Activated CD4-positive, alpha-beta T cell treated with anti-CD3 and anti-CD28 coated beads, Interleukin-2, amount 50 U/mL, for 1 hour (primary cell): ENCODE measurements at places on chromosomes 3 and 15.

DNA sequence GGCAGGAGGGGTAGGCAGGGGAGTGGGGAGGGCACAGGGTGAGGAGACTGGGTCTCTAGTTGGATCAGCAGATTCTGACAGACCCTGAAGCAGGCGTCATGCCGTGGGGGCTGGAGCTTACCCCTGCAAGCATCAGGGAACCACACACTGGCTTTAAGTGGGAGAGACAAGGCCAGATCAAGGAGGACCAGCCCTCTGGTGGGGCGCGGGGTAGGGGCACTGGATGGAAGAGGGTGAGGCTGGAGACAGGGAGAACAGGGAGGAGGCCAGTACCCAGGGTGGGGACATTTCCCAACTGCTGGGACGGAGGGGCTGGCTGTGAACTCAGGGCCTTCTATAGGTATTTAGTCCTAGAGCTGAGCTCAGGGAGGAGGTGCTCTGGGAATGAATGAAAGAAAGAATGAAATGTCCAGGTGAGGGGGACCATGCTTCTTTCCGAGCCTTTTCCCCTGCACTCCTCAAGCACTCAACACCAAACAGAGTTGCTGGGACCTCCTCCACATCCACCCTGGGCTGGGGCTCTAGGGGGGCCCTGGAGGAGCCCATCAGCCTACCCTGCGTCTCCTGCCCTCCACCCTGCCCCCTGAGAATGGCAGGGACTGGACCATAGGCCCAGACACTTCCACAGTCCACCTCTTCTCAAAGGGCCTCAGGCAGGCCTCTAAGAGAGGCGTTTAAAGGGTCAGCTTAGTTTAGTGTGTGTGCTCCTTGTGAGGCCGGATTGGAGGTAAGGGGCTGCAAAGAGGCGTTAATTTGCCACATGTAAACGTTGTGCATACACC, 49.0 kb upstream of the FGD5 start:
- no peak for DNase-seq

GRCh38 chr3:154223519-154223918, 100.8 kb downstream of the DHX36 start:
- DNase-seq, result no peak

DNA sequence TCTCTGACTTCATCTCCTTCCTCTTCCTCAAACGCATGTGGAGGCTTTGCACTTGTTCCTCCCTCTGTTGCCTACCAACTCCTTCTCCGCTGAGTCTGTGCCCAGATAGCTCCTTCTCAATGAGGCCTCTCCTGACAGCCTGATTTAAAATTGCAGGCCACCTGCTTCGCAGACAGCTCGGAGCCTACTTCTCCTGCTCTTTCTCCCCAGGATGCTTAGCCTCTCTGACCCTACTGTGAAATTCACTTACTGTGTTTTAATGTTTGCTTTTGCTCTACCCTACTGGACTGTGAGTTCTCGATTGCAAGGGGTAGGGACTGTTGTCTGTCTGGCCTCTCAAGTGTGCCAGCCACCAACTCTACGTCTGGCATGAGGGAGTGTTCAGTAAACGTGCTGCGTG, 83.4 kb downstream of the EEFSEC start:
- no peak for DNase-seq

GRCh38 chr3:110846971-110847370, 224.6 kb upstream of the NECTIN3 start:
- no peak for DNase-seq

DNA sequence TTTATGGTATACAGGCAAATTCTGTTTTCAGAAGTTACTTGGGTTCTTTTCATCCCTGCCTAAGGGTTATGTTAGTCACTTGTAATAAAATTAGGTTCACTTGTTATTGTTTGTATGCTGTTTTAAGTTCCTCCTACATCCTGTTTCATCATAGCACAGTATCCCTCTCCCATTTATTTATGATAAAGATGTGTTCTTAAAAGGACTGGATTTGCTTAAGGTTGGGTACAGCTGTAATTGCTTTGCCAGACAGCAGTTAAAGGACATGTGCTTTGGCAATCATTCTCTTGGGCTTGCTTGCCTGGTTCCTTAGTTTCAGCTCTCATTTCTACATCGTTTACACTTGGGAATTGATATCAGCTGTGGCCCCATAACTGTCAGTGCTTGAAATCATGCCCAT, 11.7 kb downstream of the ATP2C1 start:
- DNase-seq, result no peak
